ENCODE measurements at places on chromosomes 2 and 18. TPM values are rescaled to one million over a fixed set of nuclear protein-coding genes. Genes with fewer than 3 reads are reported as not detected.

DNA sequence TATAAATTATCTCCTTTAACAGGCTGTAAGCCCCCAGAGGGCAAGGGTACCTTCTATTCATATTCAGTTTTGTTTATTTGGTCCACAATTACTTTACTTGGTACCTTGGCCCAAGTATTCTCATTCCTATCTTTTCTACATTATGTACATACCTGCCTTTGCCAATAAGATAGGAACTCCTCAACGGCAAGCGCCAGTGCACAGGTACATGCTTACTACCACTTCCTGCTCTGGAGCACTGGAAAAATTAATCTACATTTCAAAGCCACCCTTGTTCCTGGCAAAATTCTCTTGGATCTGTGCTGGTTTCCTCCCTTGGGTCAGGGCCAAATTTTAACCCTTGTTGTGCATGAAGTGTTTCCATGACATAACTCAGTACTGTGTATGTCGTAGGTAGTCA lies 34.3 kb upstream of the LMAN1 start:
- no peak for DNase-seq

- peak; percentile 2 for DNase-seq
Observed at GRCh38 chr18:56298935-56299334, 339.5 kb downstream of the TXNL1 start.

Gene MYO1B
- 46.5 TPM for total RNA-seq

Gene GREB1L
- 0.72 TPM for total RNA-seq

DNA sequence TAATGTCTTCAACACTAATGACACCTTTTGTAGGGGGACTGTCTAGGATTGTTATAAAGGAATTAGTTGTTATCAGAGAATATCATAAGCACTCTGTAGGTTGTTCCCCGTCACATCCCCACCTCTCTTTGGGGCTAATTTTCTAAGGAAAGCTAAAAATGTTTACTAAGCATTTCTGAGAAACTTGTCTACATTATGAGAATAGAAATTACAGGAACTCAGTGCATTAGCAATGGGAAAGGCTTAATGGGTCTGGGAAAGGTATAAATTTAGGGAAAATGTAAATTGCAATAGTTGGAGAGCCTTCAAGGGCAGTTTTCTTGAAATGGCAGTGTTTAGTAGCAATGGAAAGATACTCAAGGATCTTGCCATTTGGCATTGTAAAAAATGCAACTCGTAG lies 257.2 kb upstream of the NRP2 start:
- no peak for DNase-seq

GRCh38 chr2:20327370-20327769 lies 23.3 kb downstream of the PUM2 start:
- no peak for DNase-seq

GRCh38 chr18:7520200-7520785 lies 46.8 kb upstream of the PTPRM start:
- DNase-seq, result no peak

DNA sequence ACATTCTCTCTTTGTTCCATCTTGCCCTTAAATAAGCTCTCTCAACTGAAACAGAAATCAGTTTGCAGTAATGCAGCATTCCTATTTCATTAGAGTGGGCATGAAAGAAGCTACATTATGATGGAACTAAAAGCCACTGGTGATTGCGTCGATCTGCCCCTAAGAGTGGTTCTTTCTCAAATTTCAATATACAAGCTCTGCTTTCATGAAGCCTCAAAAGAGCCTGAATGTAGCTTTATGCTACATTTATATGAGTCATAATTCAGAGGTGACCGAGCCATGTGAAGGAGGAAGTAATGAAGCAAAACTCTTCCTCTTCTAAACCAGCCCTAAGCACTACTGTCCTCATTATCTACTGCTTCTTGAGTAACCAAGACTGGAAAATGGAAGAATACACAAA lies 64.8 kb upstream of the CYTIP start:
- DNase-seq, result no peak

- no peak for DNase-seq
Observed at GRCh38 chr2:105731511-105731910, 13.2 kb upstream of the NCK2 start.

Gene ASNSD1
- 39.5 TPM for total RNA-seq

DNA sequence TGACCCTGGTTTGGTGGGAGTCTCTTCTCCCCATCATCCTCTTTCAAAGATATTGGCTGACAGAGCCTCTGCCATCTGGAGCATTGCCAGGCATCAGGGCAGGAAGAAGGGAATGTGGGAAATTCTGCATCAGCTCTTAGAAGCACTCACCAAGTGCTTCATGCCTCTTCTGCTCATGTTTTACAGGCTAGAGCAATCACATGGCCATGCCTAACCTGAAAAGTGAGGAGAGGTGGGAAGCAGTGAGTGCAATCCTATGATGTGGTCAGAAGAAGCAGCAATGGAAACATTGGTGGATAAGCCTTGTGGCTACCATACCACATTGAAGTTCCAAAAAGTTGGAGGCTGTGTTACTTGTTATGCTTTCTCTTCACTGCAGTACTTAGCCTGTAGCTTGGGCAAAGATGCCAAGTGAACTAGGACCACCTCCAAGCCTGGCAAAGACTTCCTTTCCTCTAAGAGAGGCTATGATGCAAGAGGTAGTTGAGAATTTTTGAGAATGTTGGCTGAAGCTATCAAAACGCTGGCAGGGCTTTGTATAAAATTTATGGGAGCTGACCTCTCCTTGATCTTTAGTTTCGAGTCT lies 64.1 kb downstream of the BCL2L11 start:
- no peak for DNase-seq

DNA sequence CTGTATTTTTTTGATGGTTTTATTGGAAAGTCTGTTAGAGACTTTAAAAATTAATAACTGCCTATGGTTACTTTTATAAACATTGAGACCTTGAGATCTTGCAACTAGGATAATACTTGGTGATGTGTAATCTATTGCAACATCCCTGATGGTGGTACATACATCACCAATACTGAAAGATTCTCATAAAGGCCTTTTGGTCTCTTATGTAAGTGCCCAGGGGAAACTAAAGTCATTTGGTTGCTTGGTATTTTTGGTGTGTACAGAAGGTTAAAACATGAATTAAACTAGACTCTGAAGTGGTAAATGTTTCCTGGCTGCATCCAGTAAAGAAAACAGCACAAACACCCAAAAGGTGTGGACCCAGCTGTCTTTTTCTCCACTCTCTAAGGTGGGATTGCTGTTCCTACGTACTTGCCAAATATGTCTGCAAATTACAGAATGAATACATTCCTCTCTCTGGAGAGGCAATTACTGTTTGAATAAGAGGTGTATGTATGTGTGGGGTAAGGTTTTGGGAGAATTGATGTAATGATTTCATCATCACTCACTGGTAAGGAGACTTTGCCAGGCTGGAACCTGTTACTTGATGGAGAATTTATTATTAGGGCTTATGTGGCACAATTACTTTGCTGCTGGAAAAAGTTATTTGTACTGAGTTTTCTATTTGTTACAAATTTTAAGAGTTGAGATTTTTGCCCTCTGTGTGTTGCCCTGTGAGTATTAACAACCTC lies 3.6 kb downstream of the B3GNT2 start:
- no peak for DNase-seq

DNA sequence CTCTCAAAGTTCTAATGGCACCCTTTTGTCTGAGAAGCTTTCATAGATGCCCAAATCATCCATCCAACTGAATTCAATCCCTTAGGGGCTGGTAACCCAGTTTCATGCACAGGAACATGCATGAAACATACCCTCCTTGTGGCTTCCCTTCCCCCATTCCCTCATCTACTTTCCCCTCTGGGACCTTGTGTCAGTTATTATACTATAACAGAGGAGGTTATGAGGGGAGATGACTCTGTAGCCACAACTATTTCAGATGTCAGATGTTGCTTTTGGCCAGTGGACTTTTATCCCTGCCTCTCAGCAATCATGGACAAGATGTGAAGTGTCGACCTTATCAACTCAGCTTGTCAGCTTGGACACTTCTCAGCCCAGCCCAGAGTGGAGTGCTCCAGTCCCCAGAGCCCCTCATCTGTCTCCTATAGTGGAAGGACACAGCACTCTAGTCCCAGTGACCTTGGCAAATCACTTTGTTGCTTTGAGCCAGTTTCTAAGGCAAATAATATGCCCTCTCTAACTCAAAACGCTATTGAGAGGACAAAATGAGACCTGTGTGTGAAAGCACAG lies 8.4 kb downstream of the DHRS9 start:
- peak; percentile 19 for DNase-seq

Gene ACTG2
- total RNA-seq, result not detected

GRCh38 chr18:45059695-45060094 lies 379.0 kb downstream of the SETBP1 start:
- DNase-seq, result no peak

Gene CRYGC
- total RNA-seq, result not detected

DNA sequence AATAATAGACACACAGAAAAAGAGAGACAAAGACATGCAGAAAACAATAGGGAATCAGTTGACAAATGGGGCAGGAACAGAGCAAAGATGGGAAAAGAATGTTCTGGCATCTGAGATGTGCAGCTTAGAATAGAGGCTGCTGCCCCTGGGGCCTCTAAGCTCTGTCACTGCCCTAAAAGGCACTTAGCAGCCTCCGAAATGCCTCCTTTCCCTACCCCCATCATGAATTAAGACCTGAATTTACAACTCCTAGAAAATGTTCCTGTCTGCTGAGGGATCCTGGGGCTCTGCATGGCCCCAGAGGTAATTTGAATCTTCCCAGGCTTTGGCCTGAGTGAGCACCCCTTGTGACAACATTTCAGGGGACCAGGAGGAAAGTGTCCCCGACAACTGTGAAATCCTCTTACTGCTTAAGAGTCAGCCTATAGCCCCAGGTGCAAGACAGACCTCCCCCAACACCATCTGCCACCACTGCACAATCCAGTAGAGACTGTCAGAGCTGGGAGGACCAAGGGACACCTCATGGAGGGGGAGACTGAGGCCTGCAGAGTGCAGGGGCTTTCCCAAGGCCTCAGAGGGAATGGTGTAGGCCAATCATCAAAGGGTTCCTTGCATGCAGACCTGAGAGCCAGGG lies 24.8 kb downstream of the MRPL35 start:
- no peak for DNase-seq

GRCh38 chr2:50529600-50530218 lies 502.2 kb downstream of the NRXN1 start:
- DNase-seq, result peak; percentile 27

DNA sequence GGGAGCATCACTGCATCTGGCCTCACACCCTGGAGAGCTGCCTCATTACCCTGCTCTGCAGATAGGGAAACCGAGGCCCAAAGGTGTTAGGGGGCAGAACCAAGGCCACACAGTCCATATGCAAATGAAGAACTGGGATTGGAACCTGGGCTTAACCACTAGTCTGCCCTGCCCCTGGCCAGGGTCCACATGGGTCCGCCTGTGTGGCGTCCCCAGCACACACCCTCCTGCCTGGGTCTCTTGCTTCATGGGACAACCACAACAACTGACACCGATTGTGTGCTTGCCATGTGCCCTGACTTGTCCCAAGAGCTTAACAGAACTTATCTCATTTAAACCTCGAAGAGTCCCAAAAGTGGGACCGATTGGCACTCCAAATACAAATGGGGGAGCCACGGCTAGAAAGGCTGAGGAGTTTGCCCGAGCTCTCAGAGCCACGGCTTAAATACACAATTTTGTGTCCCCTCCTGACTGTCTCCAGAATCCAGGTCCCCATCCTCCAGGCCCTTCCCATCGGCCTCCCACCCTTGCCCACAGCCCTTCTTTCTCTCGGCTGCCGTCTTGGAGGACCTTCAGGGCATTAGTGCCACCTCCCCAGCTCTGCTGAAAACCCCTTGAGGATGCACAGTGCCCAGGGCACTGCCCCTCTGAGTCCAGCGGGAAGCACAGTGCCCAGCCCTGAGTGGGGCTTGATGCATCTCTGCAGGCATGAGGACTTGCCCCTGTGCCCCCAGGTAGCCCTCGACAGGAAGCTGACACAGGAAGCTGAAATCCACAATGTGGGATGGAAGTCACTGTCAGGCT lies 5.8 kb upstream of the DUSP2 start:
- no peak for DNase-seq

Gene NOSTRIN
- total RNA-seq, result not detected

Gene CCDC141
- total RNA-seq, result not detected

DNA sequence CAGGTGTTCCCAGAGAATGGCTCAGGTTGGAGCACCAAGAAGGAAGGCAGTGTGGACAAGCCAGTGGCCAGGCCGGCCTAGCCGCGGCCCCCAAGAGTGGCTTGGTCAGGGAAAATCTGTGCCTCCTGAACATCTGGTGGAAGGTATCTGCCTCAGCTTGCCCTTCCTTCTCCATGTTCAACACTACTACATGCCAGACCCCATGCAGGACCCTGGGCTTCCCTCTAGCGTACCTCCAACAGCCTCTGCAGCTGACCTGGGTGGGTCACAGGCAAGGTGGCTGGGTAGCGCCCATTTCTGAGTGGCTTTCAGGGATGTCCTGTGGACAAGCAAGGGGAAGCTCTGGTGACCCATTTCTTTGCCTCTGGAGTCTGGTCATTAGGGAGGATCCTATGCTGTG lies 7.7 kb downstream of the WNT10A start:
- DNase-seq, result no peak

- peak; percentile 28 for DNase-seq
Observed at GRCh38 chr2:178279142-178279541, 84.8 kb downstream of the OSBPL6 start.

DNA sequence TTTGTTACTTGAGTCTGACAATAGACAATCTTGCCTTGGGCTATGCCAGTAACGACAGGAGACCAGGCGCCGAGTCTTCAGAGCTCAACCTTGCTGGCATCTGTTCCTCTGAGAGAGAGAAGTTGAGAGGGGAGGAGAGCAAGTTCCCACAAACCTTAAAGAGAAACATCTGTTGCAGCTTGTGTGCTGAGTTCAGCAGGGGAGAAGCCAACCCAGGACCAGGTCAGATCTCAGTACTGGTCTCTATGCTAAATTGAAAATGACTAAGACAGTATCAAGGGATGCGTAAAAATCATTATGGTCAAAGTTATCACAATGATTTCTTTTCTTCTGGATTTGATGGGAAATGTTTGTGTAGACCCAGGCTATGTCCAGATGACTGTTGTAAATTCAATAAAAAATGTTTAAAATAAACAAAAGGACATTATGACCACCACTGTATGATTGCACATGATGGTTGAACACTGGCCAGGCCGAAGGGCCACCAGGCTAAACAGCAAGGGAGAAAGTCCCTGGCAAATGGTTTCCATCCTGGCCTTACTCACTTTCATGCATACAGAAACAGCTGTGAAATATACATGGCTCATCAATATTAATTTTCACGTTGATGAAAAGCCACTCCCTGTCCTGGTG lies 100.3 kb upstream of the PMAIP1 start:
- DNase-seq, result no peak

Gene AGXT
- total RNA-seq, result not detected

Gene REG3G
- not detected for total RNA-seq

DNA sequence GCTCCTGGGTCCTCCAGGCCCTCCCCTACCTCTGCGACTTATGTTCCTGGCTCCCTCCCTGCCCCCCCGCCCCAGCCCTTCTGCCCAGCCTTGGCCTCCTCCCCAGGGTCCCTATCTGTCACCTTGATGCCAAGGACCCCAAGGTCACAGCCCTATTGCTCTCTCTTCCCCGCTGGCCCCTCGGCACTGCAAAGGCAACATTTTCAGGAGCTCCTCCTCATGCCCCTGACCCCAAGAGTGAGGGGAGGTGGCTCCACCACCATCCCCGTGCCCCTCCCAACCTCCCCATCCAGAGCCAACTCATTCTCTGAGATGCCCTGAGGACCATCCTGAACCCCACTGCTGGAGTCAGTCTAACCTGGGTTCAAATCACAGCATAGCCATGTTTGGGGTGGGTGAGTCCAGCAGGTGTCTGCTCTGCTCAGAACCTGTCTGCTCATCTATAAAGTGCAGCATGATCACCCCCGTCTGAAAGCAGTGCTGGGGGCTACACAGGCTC lies 11.7 kb downstream of the LIMS2 start:
- DNase-seq, result no peak

Data from Caki2 (cell line).